HepG2 (cell line): ENCODE measurements at places on chromosomes 12 and 14.
A peak's percentile ranks its signal among the peaks of the same experiment; 100 is the strongest.

DNA sequence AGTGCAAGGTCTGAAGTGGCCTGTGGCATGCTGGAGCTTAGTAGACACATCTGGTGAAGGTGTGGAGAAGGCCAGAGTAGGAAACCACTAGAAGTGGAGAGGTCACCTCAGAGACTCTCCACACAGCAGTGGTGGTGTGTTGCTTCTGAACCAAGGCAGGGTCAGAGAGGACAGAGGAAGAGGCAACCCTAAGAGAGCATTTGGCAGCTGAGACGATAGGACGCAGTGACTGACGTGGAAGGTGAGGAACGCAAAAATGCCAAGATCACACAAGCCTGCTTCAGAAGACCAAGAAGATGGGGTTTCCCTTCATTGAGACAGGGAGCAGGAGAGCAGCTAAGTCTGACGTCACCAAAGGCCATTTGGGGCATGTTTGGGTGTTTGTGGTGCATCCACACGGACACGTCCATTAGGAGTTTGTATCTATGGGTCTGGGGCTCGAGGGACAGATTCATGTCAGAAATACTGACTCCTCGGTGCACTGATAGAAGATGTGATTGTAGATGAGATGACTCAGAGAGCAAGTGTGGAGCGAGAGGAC is 338.1 kb downstream of the CACNA1C start:
- no peak for DNase-seq

DNA sequence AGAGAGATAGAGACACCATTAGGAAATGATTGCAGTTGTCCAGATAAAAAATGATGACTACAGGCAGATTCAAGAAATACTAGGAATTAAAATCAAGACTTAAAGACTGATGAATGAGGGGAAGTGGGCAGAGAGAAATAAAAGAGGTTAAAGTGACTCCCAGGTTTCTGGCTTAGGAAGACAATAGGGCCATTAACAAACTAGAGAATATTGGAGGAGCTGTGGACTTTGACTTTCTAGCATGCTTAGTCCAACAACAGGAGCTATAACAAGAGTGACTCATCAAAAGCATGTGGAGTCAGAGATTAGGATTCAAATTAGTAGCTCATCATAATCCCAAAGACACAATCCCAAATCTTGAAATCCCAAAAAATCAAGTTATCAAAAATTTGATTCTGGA is 101.5 kb downstream of the BMP4 start:
- peak; percentile 96 for DNase-seq

- no peak for DNase-seq
Measured at GRCh38 chr12:52790427-52791270, 5.3 kb downstream of the KRT3 start.

GRCh38 chr14:87108726-87109125 is 884.3 kb downstream of the GALC start:
- no peak for DNase-seq

DNA sequence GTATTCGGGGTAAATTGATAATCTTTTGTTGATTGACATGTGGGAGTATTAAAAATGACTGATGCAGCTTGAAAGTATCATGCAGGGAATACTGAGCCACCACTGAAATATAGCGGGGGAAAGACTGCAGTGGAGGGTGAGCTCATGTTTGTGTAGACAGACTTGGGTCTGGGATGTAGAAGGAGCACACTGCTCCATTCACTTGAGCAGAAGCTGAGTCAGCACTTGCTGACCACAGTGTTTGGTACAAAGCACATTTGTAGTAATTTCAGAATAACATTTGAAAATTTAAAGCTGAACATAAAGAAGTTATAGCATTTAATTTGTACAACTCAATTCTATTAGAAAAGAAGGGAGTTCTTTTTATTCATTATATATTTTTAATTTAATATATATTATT is 304.3 kb upstream of the PRICKLE1 start:
- no peak for DNase-seq

- DNase-seq: no peak
Measured at GRCh38 chr12:15599266-15600037, 189.7 kb downstream of the EPS8 start.

GRCh38 chr12:46470975-46471374 is 98.4 kb upstream of the SLC38A2 start:
- DNase-seq: no peak

DNA sequence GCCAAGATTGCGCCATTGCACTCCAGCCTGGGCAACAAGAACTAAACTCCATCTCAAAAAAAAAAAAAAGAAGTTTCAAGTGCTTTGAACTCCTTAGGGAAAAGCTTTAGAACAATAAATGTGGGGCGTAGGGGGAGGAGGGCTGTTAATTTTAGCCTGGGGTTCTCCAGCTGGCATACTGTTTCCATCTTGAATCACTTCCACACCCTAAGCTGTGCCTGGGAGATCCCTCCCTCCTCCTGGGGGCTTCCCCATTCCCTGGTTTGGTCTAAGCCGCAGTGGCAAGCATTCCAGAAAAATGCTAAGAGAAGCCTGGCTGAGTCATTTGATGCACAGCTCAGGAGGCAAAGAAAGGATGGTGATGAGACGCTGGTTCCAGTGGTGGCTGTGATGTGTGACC is 2.3 kb upstream of the ZNF384 start:
- no peak for DNase-seq

- no peak for DNase-seq
Measured at GRCh38 chr14:23629832-23630396, 6.2 kb upstream of the DHRS2 start.

DNA sequence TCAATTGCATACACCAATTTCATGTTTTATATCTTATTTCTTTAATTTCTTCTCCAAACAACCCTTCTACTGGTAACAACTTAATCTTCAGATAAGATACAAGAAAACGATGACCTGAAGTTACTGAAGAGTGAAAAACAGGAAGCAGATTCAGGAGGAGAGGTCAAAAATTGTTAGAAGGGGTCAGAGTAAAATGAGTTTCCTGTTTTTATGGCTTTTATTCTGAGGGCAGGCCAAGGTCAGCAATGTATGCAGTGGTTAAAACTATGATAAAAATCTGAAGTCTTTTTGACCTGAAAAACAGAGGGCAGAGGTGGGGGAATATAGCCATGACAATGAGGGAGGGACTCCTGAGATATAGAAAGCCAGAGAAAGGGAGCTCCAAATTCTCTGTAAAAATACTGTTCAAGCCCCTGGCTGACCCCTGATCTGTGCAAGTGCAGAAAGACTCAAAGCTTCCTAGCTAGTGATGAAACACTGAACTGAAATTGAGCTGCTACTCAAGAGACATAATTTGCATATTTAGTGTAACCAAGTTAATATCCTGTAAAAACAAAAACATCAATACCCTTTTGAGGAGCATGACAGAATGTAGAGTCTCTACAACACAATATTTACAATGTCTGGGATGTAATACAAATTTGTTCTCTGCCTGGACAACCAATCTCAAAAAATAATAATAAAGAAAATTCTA is 514.3 kb upstream of the SEL1L start:
- no peak for DNase-seq

DNA sequence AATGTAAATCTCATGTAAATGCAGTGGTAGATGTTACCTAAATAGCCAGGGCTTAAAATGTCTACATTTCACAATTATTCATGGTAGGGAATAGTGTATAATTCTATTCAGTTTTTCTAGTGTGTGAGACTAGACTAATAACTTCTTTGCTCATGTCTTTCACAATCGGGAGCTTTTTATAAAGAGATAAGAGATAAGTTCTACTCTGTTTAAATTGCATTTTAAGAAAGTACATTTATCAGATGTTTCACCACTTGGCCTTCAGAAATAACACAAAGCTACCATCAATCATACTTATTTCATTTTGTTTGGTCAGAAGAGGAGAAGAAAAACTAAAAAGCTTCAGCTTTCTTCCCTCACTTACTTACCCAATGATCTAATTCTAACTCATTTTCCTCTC is 725.5 kb upstream of the FLRT2 start:
- DNase-seq: no peak

- DNase-seq: peak; percentile 24
Measured at GRCh38 chr14:67413806-67414769, 2.1 kb upstream of the PLEK2 start.

- no peak for DNase-seq
Measured at GRCh38 chr12:42976620-42977019, 387.1 kb upstream of the PRICKLE1 start.
